ENCODE measurements at places on chromosomes 7 and 10.

- no peak for DNase-seq
Measured at GRCh38 chr7:128708235-128708634, 30.9 kb upstream of the CALU start.

DNA sequence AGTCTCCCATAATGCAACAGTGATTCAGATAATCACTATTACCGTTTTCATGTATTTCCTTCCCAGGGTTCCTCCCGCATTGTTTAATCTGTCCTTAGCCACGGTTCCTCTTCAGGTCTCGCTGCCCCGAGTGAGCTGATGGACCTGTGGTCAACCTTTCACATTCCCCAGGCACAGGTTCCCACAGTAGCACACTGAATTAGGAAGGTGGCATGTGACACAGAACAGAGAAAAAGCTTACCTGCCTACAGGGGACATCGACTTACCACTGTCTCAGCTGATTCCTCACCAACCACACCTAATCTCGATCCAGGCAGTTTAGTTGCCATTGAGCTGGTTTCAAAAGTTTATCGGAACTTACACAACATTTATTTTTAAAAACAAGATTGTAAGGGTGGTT is 72.2 kb downstream of the MTURN start:
- DNase-seq: no peak

GRCh38 chr7:138979226-138979979 is 1.8 kb downstream of the KIAA1549 start:
- DNase-seq: no peak

- DNase-seq: no peak
Measured at GRCh38 chr10:116915340-116915739, 66.0 kb downstream of the ENO4 start.

DNA sequence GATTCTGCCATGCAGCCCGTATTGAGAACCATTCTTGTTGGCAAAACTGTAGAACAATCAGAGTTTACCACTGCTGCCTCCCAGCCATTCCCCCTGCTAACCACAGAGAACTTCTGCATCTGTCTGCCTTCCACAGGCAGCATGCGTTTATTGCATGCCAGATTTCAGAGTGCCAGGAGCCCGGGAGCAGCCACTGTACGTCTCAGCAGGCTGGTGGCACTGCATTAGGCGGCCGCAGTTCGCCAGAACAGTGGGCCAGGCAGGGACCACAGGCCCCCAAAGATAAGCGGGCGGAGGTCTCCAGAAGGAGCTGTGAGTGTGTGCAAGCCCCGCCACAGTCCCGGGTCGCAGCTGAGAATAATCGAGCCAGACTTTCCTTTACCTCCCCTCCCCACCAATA is 31.8 kb downstream of the ZNF467 start:
- DNase-seq: no peak

DNA sequence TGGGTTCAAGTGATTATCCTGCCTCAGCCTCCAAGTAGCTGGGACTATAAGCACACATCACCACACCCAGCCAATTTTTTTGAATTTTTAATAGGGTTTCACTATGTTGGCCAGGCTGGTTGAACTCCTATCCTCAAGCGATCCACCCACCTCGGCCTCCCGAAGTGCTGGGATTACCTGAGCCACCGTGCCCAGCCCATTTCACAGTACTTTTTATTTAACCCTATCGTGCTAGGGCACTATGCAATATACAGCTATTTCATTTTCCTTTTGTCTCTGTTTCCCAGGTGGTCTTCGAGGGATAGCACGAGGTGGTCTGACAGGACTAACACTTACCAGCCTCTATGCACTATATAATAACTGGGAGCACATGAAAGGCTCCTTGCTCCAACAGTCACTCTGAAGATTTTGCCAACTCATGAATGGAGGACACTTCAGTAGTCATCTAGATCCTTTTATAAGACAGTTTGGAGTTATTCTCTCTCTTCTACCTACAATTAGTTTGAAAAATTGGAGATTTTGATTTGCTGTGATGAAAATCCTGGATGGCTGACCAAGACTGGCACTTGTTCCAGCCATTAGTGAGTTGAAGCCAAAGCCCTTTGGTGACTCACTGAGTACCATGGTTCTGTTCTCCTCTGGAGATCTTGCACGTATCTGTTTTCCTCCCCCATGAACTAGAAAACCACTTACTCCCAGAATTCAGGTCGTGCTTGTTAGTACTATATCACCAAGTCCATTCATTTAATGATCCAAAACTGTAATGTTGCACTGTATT is 27.3 kb downstream of the NCOA4 start:
- no peak for DNase-seq

GRCh38 chr7:652881-653280 is 73.6 kb upstream of the DNAAF5 start:
- no peak for DNase-seq

GRCh38 chr7:100109521-100110163 is 8.2 kb downstream of the AP4M1 start:
- DNase-seq: no peak
